ENCODE measurements at places on chromosomes 12 and 14. TPM values are rescaled to one million over a fixed set of nuclear protein-coding genes. Genes with fewer than 3 reads are reported as not detected.

DNA sequence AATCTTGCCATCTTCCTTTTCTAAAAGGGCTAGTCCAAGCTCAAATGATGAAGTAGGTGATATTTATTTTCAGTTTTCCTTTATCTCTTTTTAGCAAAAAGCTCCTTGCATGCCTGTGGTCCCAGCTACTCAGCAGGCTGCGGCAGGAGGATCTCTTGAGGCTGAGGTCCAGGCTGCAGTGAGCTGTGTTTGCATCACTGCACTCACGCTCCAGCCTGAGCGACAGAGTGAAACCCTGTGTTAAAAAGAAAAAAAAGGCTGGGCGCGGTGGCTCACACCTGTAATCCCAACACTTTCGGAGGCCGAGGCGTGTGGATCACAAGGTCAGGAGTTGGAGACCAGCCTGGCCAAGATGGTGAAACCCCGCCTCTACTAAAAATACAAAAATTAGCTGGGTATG lies 5.0 kb downstream of the TMEM116 start:
- no peak for DNase-seq

GRCh38 chr12:42705863-42706262 lies 116.3 kb upstream of the PRICKLE1 start:
- no peak for DNase-seq

Gene SAMD15
- total RNA-seq, result 0.50 TPM

Gene CFAP54
- total RNA-seq, result 1.2 TPM

Gene FITM1
- total RNA-seq, result 1.7 TPM

DNA sequence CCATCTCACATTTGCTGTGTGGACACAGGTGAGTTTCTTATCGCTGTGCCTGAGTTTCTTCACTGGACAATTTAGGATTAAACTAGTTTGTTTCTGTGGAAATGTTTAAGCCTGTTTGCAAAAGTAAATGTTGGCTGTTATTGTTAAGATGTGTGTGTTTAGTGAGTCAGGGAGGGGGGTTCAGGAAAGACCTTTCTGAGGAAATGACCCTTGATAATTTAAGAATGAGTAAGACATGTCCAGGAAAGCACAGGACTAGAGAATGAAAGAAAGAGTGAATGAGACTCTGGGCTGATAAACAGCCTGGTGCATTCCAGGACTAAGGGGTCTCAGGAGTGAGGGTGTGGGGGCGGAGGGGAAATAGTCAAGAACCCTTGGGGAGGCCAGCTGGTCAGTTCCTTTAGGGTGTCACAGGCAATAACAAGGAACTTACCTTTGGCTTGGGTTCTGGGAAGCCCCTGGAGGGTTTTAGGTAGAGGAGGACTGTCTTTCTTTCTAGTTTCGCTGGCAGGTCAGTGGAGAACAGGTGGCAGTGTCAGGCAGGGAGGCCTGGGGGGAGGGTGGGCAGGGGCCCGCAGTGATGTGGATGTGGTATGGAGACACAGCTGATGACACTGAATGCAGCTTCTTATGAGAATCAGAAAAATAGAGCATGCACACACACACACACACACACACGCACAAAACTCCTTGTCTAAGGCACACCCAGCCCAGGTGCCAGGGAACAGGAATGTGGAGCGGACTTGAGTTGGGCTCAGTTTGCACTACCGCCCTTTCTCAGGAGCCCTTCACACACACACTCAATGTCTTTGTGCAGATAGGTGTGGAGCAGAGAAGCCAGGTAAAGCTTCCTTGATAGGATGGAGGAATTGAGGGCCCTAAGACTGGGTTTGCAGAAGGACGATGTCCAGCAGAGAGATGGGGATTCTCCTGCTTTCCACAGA lies 1005.5 kb downstream of the VRK1 start:
- no peak for DNase-seq

- DNase-seq, result peak; percentile 84
These were observed 29.1 kb upstream of the LRTM2 start for GRCh38 chr12:1791104-1791841.

DNA sequence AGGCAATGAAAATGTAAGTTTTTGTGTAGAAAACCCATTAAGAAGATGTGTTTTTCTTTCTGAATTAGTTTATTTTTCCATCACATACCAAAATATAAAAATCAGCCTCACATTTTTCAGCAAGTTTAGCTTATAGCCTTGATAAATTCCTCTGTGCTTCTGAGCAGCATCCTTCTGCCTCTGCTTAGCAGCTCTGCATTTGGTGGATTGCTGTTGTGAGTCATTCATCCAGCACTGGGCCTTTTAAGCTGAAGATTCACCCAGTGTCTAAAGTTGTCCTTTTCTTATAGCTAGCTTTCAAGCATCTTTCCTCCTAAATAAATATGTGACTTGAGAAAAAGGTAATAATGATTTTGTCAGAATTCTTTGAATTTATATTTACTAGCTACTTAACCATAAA lies 206.1 kb downstream of the PCNX1 start:
- no peak for DNase-seq

Gene KRT72
- total RNA-seq, result 5.8 TPM

- no peak for DNase-seq
These were observed 27.5 kb upstream of the DENND5B start for GRCh38 chr12:31618228-31619025.

DNA sequence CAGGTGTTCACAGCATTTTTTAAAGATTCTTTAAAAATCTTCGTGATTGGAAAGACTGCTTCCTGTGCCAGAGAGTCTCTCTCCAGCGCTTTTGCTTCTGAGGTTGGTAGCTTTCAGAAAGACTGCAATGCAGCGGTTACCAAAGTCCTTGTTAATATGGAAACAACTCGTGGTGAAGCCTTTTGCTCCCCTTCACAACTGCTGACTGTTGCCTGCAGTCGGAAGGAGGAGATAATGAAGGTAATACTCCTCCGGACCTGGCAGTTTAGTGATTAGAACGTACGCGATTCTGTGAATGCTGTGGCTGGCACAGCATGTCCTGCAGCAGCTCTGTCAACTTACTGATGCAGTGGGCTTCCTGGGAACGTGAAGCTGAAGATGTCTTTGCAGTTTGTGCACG lies 50.9 kb downstream of the TRAF3 start:
- DNase-seq, result no peak

Gene MSI1
- not detected for total RNA-seq

Gene SSTR1
- total RNA-seq, result not detected

DNA sequence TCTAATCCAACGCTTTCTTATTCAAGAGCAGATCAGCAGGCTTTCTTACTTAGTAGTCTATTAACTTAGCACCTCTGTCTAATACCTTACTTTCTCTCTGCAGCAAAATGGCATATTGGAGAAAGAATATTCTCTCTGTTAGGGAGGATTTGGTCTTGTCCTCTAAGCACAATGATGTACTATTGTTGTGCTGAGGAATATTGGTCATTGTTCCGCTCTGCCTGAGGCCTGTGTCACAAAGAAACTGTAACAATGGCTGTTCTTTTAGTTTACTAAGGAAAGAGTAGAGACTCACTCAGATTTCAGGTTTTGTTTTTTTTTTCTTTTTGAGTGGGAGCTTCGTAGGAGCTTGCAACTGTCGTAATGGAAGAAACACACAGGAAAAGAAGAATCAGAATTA lies 1358.8 kb downstream of the LRFN5 start:
- no peak for DNase-seq

DNA sequence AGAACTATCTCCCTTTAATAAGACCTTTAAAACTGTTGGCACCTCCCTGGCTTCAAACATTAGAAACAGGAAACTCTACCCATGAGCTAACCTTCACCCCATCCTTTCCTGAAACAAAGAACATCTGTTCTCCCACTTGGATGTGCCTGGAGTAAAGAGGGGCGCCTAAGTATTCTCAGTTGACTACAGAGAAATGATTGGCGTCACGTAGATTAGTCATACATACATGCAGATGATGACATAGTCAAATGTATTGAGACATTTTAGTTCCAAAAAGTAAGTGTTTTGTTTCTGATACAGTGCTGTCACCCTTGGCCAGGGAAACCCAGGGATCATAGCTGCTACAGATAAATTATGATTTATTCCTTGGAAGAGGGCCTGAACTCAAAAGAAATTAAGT lies 260.0 kb upstream of the PLEKHG7 start:
- no peak for DNase-seq

DNA sequence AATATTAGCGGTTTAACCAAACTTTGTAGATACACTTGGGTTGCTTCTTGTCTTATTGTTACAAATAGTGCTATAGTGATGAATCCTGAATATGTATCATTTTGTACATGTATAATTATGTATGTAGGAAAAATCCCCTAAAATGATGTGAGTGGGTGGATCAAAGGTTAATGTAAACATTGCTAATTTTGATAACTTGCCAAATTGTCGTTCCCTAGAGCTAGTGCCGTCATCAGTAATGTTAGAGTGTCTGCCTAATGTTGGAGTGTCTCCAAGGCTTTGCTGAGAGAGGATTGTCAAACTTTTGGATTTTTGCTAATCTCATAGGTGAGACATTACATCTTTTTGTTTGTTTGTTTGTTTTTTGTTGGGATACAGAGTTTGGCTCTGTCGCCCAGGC lies 44.4 kb downstream of the AEBP2 start:
- DNase-seq, result no peak

DNA sequence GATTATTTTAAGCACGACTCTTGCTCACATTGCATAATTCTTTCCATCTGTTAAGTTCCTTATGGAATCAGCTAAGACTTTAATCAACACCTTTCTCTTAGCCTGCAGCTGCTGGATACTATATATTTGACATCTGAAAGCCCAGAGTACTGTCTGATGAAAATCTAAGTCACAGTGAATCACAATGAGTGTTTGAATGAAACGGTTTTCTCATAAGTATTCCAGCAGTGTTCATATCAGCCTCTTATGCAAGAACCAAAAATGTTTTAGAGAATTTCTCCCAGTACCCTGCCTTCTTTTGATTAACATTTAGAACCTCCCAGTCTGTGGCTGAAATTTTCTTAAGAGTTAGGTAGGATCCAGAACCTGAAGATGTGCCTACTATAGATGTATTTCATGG lies 55.6 kb downstream of the FRMD6 start:
- no peak for DNase-seq

DNA sequence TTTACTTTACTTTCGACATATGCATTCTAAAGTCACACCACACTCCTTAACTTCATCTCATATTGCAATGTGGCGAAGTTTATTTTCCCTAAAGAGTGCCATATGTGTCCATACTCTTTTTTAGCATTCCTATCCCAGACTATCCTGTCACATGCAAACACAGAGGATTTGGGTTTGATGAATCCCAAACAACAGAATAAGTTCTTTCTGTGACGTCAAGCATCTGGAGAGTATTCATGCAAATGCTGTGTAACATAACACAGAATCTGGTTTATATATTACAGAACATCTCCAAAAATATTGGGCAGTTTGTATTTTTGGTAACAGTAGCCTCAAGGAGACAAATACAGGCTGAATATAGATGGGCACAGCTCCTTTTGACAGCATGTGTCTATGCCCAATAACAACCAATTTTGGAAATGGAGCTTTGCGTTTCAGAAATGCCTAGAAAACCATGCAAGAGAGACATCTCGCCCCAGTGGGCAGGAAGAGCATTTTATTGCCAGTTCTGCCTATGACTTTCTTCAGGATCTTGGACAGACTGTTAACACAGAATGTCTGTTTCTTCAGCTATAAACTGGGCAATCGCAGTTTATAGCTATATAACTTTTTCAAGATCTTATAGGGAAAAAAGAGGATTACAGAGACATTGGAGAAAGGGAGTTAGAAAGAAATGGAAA lies 190.8 kb downstream of the ADAMTS20 start:
- DNase-seq, result no peak

- no peak for DNase-seq
These were observed 25.5 kb downstream of the ATF7IP start for GRCh38 chr12:14390870-14391530.

DNA sequence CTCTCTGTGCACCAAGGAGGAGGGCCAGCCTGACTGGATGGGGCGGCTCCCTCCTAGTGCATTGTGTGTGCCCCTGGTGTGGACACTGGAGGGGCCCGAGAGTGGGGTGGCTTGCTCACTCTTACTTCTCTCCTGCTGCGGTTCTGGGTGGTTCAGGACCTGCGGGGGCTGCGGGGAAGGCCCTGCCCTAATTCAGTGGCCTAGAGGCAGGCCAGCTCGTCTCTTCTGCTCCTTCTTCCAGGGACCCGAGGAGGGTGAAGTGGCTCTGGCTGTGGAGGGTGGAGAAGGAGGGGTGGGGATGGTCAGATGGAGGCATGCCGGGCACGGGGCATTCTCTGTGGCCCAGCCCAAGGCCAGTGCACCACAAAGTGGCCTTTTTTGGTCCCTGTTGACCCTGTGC lies 87.1 kb downstream of the BEGAIN start:
- no peak for DNase-seq

Gene GOLT1B
- 52.9 TPM for total RNA-seq

GRCh38 chr14:54754623-54755386 lies 147.8 kb downstream of the GCH1 start:
- DNase-seq, result no peak

Gene IFNG-AS1
- 3.0 TPM for total RNA-seq

GRCh38 chr12:26195250-26195640 lies at the start of gene SSPN:
TSS of gene SSPN (plus strand) at chr12:26195573. CDS start at chr12:26195673, 100 bp downstream.
- DNase-seq, result no peak

Gene NOVA1
- not detected for total RNA-seq

- no peak for DNase-seq
These were observed 99.3 kb downstream of the TBX5 start for GRCh38 chr12:114306646-114307045.

Gene APOF
- not detected for total RNA-seq

GRCh38 chr14:34964977-34965764 lies 17.6 kb upstream of the SRP54 start:
- no peak for DNase-seq

Gene LBHD2
- not detected for total RNA-seq

Gene NUBPL
- total RNA-seq, result 7.5 TPM

Gene CLEC2A
- not detected for total RNA-seq

- no peak for DNase-seq
These were observed 1.6 kb upstream of the TNFRSF1A start for GRCh38 chr12:6343518-6343917.

Gene C12orf56
- not detected for total RNA-seq

GRCh38 chr14:91888641-91889476 lies 21.5 kb upstream of the TC2N start:
- DNase-seq, result no peak

Gene COPS7A
- total RNA-seq, result 11.1 TPM

GRCh38 chr12:92605621-92606170 lies 97.1 kb upstream of the PLEKHG7 start:
- no peak for DNase-seq

GRCh38 chr12:92719674-92720073 lies 16.9 kb downstream of the PLEKHG7 start:
- no peak for DNase-seq

DNA sequence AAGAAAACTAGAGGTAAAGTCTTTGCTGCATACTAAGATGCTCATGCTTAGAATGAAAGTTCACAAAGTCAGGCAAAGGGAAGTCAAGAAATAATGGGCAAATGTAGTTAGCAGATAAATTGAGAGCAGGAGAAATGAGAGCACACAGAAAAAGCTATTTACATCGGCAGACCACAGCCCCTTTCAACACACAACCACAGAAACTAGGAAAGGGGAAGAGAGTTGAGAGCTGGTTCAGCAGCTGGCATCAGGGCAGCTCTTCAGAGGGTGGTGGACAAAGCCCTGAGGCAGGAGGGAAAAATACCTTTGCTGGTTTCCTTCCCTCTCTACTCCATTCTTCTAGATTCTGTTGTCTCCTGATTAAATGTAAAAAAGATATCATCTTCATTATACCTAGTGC lies 95.4 kb upstream of the ANO4 start:
- no peak for DNase-seq

Measured in CD8-positive, alpha-beta T cell (primary cell).